ENCODE measurements at places on chromosomes 11 and 22.
A peak's percentile ranks its signal among the peaks of the same experiment; 100 is the strongest.

DNA sequence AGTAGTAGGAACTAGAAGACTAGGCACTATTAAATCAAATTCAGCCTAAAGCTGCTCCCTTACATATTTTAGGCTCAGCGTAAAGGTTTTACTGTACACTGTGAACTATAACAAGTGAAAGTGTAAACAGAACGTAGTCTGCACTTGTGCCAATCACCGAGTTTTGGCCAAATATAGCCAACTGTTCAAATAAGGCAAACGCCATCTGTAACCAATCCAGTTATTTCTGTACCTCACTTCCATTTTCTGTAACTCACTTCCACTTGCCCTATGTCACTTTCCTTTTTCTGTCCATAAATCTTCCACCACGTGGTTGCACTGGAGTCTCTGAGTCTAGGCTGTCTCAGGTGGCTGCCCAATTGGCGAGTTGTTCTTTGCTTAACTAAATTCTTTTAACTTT, 2132.2 kb downstream of the LRRC4C start:
- no peak for DNase-seq

DNA sequence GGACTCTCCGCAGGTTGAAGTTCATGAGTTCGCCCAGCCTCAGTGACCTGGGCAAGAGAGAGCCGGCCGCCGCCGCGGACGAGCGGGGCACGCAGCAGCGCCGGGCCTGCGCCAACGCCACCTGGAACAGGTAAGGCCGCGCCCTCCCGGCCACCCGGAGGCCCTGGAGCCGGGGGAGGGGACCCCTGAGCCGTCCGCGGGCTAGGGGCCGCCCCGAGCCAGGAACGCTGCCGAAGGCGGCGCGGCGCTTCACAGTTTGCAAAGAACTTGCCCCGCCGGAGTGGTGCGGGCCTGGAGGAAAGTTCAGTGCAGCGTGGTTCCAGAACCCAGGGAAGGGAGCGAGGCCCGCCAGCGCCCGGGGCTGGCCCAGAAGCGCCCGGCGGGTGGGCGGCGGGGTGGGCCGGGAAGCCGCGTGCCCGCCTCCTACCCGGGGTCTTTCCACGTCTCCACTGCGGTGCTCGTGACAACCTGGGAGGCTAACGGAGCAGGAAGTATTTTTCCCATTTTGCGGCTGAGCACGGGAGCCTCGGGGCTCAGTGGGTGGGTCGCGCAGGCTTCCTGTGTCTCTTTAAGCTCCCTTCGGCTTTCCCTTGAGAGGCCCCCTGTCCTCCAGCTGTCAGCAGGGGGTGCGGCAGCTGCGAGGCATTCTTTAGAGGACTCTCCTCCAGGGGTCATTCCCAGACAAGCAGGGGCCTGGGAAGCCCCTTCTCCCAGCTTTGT, 635 bp downstream of the PRR5 start:
- no peak for DNase-seq

DNA sequence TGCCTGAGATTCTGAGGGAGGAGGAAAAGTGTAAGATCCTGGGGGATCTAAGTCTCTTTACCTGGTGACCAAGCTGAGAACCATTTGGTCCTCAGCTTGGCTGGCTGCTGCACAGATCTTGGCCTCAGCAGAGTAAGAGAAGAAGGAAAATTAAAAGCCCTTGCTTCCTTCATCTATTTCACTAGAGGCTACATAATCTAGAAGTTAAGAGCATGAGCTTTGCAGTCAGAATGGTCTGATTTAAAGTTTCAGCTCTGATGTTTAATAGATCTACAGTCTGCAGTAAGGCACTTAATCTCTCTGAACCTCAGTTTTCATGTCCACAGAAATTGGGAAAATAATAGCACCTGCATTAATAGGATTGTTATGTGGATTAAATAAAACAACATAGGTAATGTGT, 3.1 kb upstream of the ZBTB16 start:
- no peak for DNase-seq

GRCh38 chr11:11567936-11568650, 53.7 kb downstream of the GALNT18 start:
- no peak for DNase-seq

DNA sequence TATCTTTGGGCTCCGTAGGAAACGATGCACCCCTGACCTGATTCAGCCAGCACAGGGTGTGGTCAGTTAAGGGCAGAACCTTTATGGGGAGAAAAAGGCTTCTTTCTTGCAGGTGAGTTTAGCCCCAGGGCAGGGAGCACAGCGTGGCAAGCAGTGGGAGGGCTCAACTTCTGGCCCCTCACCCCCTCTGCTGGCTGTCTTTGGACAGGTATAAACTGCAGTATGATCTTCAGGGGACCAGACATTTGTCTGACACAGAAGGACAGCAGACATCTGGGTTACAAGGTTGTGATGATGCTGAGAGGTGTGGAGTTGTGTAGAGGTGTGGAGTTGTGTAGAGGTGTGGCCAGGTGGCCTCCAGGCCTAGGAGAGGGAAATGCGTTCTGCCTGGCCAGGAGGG, 324.0 kb upstream of the PLET1 start:
- no peak for DNase-seq

GRCh38 chr22:33584152-33584551, 336.1 kb downstream of the LARGE1 start:
- no peak for DNase-seq

- DNase-seq, result no peak
Observed at GRCh38 chr22:33803371-33804282, 116.6 kb downstream of the LARGE1 start.

DNA sequence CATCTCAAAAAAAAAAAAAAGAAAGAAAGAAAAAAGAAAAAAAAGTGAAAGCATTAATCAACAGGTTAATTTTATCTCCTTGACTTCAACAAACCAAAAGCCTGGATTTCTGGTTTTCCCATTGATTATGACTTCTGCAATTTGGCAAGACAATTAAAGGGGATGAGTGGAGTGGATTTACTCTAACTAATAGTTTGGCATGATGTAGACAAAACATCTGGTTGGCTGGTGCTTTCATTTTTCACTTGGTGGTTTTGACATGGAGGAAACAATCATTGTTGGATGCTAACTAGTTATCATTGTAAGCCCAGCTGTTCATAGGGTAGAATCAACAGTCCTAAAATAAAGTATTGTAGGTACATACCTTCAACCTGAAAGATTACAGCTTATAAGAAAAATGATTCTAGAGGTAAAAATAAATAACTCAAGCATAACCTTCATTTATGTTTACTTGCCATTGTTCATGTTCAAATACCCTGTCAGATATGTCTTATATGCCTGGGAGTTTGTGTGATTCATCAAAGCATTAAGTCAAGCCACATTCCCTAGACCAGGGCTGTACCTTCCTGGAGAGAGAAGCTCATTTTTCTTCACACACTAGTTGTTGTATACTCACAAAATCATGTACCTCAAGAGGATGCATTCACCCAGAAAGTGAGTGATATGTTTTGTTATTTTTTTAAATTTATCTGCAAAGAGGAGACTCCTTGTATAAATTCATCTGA, 15.1 kb downstream of the FIBIN start:
- DNase-seq, result no peak

GRCh38 chr11:70462818-70463477, 64.6 kb downstream of the CTTN start:
- DNase-seq, result no peak

DNA sequence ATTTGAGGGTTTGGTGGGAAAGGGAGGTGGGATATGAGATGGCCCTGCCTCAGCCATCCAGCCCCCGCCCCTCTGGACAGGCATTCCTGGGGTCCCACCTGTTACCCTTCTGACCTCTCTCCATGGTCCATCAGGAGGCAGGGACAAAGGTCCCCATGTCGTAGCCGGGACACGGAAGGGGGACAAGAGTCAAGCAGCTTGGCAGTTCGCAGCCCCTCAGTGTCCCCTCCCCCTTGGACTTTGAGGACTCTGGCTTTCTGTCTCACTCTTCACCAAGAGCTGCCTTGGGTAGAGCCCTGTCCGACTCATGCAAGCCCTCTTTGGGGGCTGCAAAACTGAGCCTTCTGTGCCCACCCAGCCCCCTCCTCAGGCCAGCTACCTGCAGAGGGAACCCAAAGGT, 30.2 kb downstream of the TRIM29 start:
- DNase-seq, result no peak

DNA sequence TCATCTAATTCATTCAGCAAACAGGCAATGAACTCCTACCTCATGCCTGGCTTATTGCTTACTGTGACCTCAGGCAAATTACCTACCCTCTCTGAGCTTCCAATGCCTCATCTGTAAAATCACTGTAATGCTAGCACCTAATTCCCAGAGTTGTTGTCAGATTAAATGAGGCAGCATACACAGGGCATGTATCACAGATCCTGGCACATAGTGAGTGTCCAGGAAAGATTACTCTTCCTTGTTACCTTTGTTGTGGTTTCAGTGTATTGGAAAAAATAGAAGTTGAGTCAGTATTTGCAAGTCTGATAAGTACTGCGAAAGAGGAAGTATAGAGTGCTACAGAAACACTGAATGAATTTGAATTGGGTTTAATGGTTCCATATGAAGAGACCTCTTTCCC, 26.4 kb upstream of the LRRC55 start:
- no peak for DNase-seq

DNA sequence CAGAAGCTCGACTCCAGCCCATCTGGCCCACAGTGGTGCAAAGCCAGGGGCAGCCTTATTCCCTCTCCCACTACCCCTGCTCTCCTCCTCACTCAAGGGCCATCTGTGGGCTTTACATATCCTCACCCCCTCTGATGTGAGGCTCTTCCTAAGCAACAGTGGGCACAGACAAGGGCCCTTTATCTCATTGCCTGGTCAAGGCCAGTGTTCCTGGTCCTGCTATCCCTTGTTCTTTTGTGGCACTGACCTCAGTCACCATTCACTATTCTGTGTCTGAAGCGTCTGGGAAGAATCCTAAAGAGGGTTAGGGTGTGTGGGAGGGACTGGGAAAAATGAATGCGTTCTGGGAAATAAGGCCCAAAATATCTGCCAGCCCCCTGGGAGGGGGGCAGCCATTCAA, 7.3 kb downstream of the DNAL4 start:
- no peak for DNase-seq

DNA sequence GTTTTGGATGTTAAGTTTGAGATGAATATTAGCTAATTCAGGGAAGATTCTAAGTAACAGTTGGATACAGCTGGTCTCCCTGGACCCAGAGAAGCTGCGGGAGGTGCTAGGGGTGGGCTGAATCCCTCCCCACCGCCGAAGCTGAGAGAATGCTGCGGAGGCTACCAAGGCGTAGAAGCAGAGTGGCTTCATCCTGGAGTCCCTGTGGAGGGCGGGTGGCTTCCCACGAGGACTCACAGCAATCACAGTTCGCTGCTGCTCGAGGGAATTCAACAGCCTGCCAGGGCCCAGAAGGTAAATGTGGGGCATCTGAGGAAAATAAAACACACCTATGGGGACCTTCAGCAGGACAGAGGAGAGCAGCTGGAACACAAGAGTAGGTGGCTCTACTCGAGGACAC, 11.1 kb upstream of the B3GAT1 start:
- DNase-seq, result no peak

GRCh38 chr22:36206255-36206654, 4.6 kb upstream of the APOL4 start:
- DNase-seq, result no peak

- no peak for DNase-seq
Observed at GRCh38 chr11:17411418-17411817, 23.0 kb upstream of the KCNJ11 start.

DNA sequence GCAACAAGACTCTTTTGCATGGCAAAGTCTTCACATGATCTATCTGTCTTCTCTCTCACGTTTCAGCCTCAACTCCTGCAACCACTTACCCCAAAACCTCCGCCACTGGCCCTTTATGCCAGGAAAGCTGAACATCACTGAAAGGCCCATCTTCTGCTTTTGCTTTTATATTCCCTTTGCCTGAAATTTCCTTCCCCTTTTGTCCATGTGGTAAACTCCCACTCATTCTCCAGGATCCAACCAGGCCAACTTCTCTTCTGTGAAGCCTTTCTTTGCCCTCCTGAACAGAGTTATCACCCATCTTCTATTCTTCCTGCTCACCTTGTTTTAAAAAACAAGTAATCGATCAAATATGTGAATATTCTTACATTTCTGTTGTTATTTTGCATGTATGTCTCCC, 117.8 kb downstream of the WNT11 start:
- no peak for DNase-seq

DNA sequence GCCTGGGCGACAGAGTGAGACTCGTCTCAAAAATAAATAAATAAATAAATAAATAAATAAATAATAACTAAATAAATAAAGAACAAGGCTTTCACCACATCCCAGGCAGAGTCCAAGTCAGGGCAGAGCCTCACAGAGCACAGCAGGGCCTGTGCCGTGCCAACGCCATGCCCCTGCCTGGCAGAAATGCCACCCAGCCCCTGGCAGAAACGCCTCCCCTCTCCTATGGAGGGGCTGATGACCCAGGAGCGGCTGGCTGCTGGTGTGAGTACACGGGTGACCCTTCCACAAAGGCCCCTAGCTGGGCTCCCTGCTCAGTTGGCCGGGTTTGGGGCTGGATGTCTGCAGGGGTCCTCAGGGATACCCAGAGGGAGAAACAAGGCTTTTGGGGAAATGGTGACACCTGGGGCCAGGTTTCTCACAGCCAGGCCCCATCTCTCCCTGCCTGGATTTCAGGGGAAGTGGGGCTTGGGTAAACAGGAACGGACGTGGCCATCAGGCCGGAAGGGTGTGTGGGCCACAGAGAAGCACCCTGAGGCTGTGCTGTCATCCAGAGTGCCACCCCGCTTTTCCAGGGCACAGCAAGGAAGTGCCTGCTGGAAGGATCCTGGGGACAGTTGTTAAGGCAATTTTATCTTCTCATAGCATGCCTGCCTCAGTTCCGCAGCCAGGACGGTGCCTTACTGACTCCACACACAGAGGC, 5.1 kb downstream of the BID start:
- DNase-seq, result no peak

GRCh38 chr11:122902951-122903350, 20.4 kb downstream of the JHY start:
- no peak for DNase-seq

- DNase-seq, result peak; percentile 93
Observed at GRCh38 chr22:41939981-41940831, 6.7 kb downstream of the CENPM start.

All from activated CD4-positive, CD25-positive, alpha-beta regulatory T cell treated with anti-CD3 and anti-CD28 coated beads, Interleukin-2, amount 50 U/mL, for 16 hours (primary cell).